ENCODE measurements at places on chromosomes 12 and 14.

GRCh38 chr14:90549794-90550641 is 153.2 kb downstream of the CALM1 start:
- no peaks in the 10 kb centered on the region for H3K36me3 ChIP-seq
- H3K27ac ChIP-seq, result no peak overlapping the region
- H3K27me3 ChIP-seq, result no peaks in the 10 kb centered on the region
- no peaks in the 10 kb centered on the region for H3K4me1 ChIP-seq
- no peak overlapping the region for H3K4me3 ChIP-seq

DNA sequence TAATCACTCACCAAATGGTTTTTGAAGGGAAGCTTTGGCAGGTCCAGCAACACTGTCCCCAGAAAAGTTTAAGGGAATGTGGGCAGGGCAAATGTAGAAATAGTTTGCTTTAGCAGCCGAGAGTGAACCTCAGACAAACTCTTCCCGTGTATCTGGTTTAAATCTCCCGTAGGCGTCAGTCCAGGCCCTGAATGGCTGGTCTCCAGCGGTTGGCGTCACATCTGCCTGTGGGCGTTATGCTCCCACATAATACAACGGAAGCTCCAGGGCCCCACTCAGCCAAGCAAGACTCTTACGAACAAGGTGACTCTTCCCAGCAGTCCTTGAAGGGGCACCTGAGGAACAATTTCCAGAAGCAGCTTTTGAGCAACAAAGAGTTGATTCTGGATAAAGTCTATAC is 942 bp downstream of the ZC2HC1C start:
- no peak for DNase-seq
- H3K4me1 ChIP-seq, result peaks cover 2% of the 10 kb centered on the region
- no peak overlapping the region for H3K27ac ChIP-seq
- H3K36me3 ChIP-seq, result no peaks in the 10 kb centered on the region
- H3K27me3 ChIP-seq, result no peaks in the 10 kb centered on the region

GRCh38 chr12:57837864-57838562 is 8.5 kb downstream of the CTDSP2 start:
- H3K27me3 ChIP-seq, result no peaks in the 10 kb centered on the region
- H3K4me3 ChIP-seq, result peak overlapping the region; percentile 65
- peak; percentile 19 for DNase-seq
- no peaks in the 10 kb centered on the region for H3K36me3 ChIP-seq
- H3K27ac ChIP-seq, result peak overlapping the region; percentile 98

DNA sequence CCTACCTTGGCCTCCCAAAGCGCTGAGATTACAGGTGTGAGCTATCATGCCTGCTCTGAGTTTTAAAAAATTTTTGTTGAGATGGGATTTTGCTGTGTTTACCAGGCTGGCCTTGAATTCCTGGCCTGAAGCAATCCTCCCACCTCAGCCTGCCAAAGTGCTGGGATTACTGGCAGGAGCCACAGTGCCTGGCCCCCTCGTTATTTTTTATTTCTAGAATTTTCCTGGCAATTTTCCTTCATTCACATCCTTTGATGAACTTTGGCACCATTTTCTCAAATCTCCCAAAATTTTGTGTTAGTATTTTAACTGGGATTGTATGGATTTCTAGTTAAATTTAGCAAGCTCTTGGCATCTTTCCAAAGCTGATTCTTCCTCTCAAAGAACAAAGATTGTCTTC is 24.6 kb upstream of the SCARB1 start:
- no peaks in the 10 kb centered on the region for H3K36me3 ChIP-seq
- no peak overlapping the region for H3K27ac ChIP-seq
- H3K4me3 ChIP-seq, result no peak overlapping the region
- DNase-seq, result no peak

DNA sequence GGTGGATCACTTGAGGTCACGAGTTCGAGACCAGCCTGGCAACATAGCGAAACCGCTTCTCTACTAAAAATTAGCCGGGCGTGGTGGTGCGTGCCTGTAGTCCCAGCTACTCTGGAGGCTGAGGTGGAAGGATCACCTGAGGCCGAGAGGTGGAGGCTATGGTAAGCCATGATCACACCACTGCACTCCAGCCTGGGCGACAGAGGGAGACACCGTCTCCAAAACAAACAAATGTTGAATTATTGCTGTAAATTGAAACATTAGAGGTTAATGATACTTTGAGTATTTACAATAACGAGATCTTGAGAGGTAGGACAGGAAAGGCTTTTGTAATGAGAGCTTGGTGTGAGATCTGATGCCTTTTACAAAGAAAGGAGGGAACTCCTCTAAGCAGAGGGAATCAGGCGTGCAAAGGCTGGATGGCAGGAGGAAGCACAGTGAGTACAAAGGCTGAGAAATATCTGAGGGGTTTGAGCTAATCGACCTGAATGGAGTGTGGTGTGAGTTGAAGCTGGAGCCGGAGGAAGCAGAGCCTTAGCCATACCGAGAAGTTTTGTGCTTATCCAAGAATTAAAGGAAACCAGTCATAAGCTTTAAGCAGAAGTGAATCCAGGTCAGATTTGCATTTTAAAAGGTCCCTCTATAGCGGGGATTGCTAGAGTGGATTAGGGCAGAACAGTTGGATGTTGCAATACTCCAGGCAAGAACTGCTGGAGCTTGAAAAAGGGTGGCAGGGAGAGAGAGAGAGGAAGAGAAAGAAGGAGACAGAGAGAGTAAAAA is 1.1 kb downstream of the RHNO1 start:
- H3K27ac ChIP-seq, result peak overlapping the region; percentile 96
- no peaks in the 10 kb centered on the region for H3K27me3 ChIP-seq
- DNase-seq, result peak; percentile 53
- H3K36me3 ChIP-seq, result no peaks in the 10 kb centered on the region

DNA sequence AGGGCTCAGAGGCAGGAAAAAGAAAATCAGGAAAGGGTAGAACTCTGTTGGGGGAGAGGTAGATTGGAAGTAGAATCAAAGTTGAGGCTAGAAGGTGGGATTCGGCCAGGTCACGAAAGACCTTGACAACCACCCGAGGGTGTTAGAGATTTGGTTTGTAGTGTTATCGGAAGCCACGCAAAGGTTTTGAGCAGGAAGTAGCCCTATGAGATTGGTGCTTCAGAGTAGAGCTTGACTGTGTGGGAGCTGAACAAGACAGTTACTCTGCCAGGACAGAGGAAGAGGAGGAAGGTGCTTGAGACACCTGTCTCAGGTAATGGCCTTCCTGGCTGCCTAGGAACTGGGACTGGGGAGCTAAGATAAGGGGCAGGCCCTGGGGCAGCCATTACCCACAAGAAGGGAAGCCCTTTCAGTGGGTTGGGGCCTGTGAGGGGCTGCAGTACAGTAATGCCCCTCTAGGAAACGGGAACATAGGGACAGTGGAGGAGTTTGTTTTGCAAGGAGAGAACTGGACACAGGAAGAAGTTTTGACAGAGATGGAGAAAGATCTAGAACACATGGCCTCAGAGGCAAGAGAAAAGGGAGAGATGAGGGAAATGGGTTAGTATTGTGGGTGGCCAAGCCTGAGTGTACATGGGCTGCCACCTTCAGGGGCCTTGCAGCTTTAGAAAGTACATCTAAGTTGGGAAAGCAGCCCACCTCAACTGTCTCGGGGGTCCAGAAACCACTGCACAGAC is 73.5 kb downstream of the RIN3 start:
- H3K36me3 ChIP-seq, result peaks cover 21% of the 10 kb centered on the region
- H3K27me3 ChIP-seq, result no peaks in the 10 kb centered on the region
- no peak overlapping the region for H3K27ac ChIP-seq
- peak overlapping the region; percentile 13 for H3K4me3 ChIP-seq
- H3K4me1 ChIP-seq, result peaks cover 54% of the 10 kb centered on the region
- no peak for DNase-seq

GRCh38 chr14:59438195-59438647 is 27.0 kb downstream of the GPR135 start:
- H3K4me3 ChIP-seq, result no peak overlapping the region
- H3K27ac ChIP-seq, result no peak overlapping the region
- DNase-seq, result no peak
- no peaks in the 10 kb centered on the region for H3K27me3 ChIP-seq
- H3K36me3 ChIP-seq, result no peaks in the 10 kb centered on the region

GRCh38 chr12:100395811-100396210 is 38.9 kb downstream of the SLC17A8 start:
- no peak overlapping the region for H3K4me3 ChIP-seq
- DNase-seq, result no peak
- peaks cover 5% of the 10 kb centered on the region for H3K27me3 ChIP-seq
- H3K36me3 ChIP-seq, result no peaks in the 10 kb centered on the region

GRCh38 chr12:91326058-91327027 is 143.7 kb upstream of the DCN start:
- H3K36me3 ChIP-seq, result no peaks in the 10 kb centered on the region
- H3K27ac ChIP-seq, result no peak overlapping the region
- H3K4me1 ChIP-seq, result no peaks in the 10 kb centered on the region
- H3K27me3 ChIP-seq, result no peaks in the 10 kb centered on the region
- no peak overlapping the region for H3K4me3 ChIP-seq

- DNase-seq, result no peak
- H3K4me1 ChIP-seq, result peaks cover 7% of the 10 kb centered on the region
- no peak overlapping the region for H3K27ac ChIP-seq
- H3K27me3 ChIP-seq, result peaks cover 47% of the 10 kb centered on the region
- no peak overlapping the region for H3K4me3 ChIP-seq
Measured at GRCh38 chr12:10069099-10069498, 29.7 kb downstream of the CLEC1A start.

DNA sequence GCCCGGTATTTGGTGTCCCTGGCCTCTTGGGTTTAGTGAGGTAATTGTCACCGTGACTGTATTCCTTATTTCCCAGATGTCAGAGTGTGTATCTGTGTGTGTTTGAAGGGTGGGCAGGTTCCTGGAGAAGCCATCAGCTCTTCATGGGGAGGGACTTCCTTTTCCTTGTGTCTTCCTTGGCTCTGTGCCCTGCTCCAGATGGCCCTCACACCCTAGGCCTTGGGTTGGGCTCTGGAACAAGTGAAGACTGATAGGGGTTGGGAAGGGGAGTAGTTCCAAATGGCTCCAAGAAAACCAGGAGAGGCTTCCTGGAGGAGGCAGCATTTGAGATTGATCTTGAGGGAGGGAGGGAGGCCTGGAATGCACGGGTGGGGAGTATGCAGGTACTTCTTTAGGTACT is 43.8 kb upstream of the PRIMA1 start:
- peaks cover 7% of the 10 kb centered on the region for H3K36me3 ChIP-seq
- no peak for DNase-seq
- H3K27ac ChIP-seq, result no peak overlapping the region
- no peaks in the 10 kb centered on the region for H3K4me1 ChIP-seq
- H3K27me3 ChIP-seq, result peaks cover 16% of the 10 kb centered on the region
- no peak overlapping the region for H3K4me3 ChIP-seq

DNA sequence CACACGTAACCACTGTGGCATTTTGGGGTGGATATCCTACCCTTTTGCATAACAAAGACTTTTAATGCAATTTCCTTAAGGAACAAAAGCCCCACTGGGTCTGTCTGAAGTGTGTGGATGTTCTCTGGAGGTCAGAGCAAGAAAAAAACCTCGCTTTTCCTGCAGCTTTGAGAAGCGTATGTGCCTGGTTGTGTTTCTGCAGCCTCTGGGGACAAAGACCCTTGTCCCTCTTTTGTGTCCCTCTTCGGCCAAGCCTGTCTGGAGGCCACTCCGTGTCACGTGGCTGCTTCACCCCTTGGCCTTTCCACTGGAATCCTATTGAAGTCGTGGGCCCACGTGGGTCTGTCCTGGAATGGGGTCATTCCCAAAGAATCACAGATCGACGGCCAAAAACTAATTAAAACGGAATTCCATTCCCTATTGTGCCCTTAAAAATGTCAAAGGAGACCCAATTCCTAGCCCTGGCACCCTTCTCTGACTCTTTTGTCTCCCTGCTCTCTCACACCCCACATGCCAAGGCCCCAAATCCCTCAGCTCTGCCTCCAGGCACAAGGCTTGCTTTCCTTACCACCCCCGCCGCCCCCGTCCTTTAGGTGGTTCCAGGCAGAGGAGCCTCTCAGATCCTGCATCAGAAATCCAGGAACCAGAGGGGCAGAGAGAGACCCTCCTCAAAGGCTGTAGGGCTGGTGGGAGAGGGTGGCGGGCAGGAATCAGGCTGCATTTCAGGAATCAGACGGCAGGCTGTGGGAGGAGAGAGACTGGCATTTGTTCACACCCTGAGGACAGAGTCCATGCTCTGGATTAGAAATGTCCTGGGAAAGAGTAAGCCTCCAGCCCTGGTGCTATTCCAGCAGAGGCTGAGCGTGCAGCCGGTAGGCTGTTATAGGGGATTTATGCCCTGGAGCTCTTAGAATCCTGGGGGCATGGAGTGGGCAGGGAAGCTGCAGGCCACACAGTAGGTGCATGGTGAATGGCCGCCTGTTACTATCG is 12.6 kb upstream of the CYP46A1 start:
- H3K4me1 ChIP-seq, result peaks cover 8% of the 10 kb centered on the region
- H3K27ac ChIP-seq, result no peak overlapping the region
- no peaks in the 10 kb centered on the region for H3K36me3 ChIP-seq
- peaks cover 16% of the 10 kb centered on the region for H3K27me3 ChIP-seq

GRCh38 chr12:32454866-32455265 is 55.5 kb downstream of the FGD4 start:
- no peak overlapping the region for H3K4me3 ChIP-seq
- H3K27ac ChIP-seq, result no peak overlapping the region

- H3K27me3 ChIP-seq, result peaks cover 39% of the 10 kb centered on the region
- H3K4me3 ChIP-seq, result no peak overlapping the region
- H3K27ac ChIP-seq, result no peak overlapping the region
- no peaks in the 10 kb centered on the region for H3K4me1 ChIP-seq
Measured at GRCh38 chr14:21042918-21043317, 756 bp downstream of the RNASE7 start.

GRCh38 chr12:79326222-79326621 is 364.5 kb downstream of the PAWR start:
- no peaks in the 10 kb centered on the region for H3K36me3 ChIP-seq
- no peak overlapping the region for H3K27ac ChIP-seq
- H3K4me1 ChIP-seq, result no peaks in the 10 kb centered on the region
- no peak for DNase-seq
- no peak overlapping the region for H3K4me3 ChIP-seq

DNA sequence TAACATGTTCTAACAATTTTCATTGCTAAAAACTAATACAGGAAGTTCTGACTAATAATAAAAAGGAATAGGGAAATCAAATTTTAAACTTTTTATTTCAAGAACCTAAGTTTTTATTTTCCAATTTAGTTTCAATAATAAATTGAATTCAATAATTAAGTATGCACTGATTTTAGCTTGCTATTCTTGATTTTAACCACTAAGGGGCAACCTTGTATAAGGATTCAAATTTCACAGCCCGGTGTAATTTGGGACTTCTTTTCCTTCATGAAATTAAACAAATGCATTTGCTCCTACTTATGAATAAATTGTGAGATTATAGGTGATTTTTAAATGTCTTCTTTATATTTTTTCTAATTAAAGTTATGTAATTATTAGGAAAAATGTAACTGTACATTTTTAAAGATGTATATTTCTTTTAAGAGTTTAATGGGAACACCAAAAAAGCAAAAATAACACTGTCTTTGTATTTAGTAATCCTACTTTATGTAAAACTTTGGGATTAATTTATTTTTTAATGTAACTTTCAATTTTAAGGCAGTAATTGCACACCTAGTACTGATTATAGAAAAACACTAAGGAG is 241.4 kb upstream of the PDZRN4 start:
- DNase-seq, result peak; percentile 18
- H3K36me3 ChIP-seq, result no peaks in the 10 kb centered on the region
- no peak overlapping the region for H3K27ac ChIP-seq
